Tongue (tissue), 3 donors: ENCODE measurements at places on chromosomes 2 and 18.
A peak's percentile ranks its signal among the peaks of the same experiment; 100 is the strongest.

GRCh38 chr2:203532957-203533658 is 2.0 kb downstream of the RAPH1 start:
- DNase-seq: peak; percentile 73

DNA sequence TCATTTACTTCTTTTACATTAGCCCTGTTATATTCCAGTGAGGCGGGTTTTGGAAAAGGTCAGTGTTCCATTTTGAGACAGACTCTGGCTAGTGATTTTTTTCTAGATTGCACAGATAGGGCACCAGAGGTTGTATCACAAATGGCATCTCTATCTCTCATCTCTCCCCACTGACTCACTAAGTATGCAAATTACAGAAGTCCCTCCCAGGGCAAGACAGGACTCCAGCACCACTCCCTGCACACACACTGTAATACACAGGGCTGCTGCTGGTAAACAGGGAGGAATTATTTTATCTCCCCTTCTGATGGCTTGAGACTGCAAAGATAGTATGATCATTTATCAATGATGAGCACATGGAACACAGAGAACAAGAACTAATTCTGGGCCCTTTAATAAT is 46.2 kb downstream of the AKAIN1 start:
- no peak for DNase-seq

- DNase-seq: no peak
Observed at GRCh38 chr18:60372132-60372531, 443 bp downstream of the MC4R start.

GRCh38 chr2:42127425-42128424 is 41.4 kb upstream of the EML4 start:
- no peak for DNase-seq

DNA sequence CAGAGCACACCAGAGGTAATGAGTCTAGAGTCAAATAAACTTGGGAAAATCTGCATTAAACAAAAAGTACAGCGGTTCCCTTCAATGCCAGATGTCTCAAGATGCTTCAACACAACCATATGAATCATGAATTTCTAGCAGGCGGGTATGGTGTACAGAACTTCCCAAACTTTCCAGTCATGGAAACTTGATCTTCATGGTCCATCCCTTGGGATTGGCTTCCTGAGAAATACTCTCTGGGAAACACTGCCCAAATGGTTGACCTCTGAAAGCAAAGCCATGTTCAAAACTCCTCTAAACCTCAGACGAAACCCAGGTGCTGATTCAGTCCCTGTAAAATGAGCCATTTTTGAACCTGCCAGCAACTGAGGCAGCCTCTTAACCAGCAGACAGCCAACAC is 16.4 kb upstream of the TMEM247 start:
- DNase-seq: peak; percentile 14

DNA sequence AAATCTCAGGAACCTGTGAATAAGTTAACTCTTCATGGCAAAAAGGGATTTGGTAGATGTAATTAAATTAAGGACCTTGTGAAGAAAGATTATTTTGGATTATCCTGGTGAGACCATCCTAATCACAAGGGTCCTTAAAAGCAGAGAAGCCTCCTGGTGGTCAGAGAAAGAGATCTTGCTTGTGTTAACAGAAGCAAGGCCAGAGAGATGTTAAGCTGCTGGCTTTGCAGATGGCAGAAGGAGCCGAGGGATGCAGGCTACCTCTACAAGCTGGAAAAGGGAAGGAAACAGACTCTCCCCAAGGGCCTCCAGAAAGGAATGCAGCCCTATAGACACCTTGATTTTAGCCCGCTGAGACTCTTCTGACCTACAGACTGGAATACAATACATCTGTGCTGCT is 197.0 kb downstream of the STK39 start:
- DNase-seq: no peak

DNA sequence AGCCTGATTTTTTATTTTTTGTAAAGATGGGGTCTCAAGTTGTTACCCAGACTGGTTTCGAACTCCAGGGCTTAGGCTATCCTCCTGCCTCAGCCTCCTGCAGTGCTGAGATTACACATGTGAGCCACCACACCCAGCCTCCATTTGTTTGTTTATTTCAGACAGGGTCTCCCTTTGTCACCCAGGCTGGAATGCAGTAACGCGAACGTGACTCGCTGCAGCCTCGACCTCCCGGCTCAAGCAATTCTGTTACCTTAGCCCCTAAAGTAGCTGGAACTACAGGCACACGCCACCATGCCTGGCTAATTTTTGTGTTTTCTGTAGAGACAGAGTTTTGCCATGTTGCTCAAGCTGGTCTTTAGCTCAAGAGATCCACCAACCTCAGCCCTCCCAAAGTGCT is 27.2 kb downstream of the UBXN4 start:
- DNase-seq: no peak
